AG09309 (cell line): ENCODE measurements at places on chromosomes 4 and X.
A peak's percentile ranks its signal among the peaks of the same experiment; 100 is the strongest.

DNA sequence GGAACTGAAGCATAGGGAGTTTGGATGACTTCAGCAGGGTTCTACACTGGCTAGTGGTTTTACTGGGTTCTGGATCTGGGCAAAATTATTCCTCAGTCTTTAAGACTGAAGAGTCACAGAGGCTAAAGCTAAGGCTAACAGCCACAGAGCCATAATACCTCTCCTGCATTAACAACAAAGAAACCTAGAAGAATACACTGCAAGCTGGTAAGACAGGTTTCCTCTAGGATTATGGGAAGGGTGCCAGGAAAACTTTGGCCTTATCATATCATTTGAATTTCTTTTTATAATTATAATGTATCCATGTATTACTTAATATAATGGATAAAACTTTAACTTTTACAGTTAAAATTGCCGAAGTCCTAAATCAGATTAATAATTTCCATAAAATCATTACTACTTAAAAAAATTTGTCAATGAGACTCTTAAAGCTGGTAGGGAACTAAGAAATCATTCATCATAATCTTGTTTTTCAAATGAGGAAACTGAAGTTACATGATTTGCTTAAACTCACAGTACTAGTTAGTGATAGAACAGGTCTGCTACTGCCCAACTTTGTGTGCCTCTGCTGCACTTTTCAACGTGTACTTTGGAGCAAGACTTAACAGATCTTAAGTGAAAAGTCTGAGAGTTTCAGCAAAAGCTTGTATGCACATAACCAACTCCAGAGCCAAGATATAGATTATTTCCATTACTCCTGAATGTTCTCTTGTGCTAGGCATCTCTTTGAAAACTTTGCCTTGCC lies 24.2 kb upstream of the PGRMC2 start:
- no peak for DNase-seq

DNA sequence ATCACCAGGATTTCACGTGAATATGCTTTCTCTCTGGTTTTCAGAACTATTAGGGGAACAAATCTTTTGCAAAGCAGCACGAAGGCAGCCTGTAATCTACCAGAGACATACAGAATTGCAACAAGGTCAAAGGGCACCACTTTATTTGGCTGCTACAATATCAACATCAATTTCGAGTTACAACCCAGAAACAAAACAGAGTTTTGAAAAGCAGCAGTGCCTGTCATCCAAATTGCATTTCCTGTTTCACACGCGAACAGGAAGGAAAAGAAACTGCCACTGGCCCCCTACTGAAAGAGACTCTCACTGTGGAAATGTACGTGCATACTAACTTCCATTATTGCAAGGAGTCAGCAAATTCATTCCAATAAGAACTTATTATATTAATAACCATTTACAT lies 17.1 kb upstream of the C1QTNF7 start:
- no peak for DNase-seq

- no peak for DNase-seq
Observed at GRCh38 chrX:121761845-121762244, 714.4 kb downstream of the GLUD2 start.

GRCh38 chr4:82525307-82525911 lies 36.4 kb downstream of the TMEM150C start:
- no peak for DNase-seq

GRCh38 chr4:5889002-5889696 lies 3.7 kb downstream of the CRMP1 start:
- DNase-seq, result no peak

DNA sequence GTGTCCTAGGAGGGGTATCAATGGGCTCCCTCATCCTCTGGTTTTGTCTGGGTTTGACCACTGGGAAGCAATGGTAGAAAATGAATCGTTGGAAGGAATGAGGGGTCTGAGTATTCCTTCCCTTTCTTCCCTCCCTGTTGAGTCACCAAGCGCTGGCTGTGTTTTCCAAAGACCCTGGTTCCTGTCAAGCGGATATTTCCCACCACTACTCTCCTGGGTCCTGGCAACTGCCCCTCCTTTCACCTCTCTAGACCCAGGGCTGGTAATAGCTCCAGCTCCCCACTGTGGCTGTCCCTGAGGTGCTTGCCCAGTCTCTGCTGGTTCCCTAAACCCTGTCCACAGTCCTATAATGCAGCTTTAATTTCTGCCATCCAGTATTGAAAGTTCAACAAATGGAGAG lies 22.2 kb downstream of the SMIM43 start:
- no peak for DNase-seq

GRCh38 chrX:32116047-32116446 lies 1044.2 kb upstream of the FTHL17 start:
- no peak for DNase-seq

- no peak for DNase-seq
Observed at GRCh38 chr4:53005149-53005546, 143.0 kb downstream of the RASL11B start.

DNA sequence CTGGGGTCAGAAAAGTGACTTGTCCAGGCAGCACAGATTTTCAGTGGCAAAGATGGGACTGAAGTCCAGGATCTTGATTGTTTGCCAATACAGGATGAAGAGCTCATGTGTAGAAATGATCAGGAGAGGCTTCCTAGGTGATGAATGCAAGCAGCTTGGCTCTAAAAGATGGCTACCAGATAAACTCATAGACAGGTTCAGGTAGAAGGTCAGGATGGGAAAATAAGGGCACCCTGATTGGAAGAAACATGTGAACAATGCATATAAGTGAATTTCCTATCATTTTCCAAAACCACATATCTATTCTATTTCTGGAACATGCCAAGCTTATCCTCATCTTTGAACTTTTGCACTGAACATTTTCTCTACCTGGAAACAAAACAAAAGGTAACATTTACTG lies 87.7 kb downstream of the FAM13A start:
- DNase-seq, result no peak

GRCh38 chr4:102663073-102663472 lies 97.7 kb downstream of the MANBA start:
- DNase-seq, result peak; percentile 78

DNA sequence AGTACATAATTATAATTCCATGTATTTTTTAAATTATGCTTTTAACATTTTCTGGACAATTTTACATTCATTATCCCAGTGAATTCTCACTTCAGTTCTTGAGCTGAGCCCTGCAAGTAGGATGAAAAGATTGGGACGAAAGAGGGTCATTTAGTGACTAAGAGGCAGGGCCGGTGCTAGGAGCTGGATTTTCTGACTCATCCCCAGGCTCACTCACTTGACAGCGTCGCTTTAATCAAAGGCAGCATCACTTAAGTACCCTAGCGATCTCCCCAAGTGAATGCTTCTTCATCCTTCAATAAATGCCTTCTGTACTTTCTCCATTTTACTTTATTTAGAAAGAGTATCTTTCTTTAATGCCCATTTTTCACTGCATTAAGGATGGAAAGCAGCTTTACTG lies 263.6 kb downstream of the HS3ST1 start:
- DNase-seq, result no peak

DNA sequence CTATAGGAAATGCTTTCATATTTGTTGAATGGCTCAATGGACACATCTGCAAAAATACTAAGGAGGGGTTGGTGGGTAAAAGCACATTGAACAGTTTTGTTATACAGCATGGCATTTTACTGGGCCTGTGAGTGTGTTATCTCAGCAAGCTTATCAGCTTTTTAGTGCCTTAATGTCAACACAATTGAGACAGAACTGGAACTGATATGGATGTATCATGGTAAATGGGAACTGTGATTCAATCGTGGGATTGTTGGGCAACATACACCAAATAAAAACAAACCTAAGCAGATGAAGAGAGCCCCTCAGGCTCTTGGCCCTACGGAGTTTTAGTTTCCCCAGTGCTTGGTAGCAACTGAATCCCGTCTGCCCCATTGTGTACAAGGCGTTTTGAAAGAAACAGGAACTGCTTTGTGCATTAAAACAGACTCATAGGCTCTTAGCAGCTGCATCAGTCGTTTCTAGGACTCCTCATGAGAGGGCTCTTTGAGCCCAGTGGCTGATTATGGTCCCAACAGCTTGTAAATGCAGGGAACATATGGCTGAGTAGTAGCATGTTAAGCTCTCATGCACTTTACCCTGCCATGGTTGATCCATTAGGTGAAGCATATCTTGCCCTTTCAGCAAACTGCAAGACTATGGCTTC lies 7.3 kb downstream of the GPR119 start:
- no peak for DNase-seq

DNA sequence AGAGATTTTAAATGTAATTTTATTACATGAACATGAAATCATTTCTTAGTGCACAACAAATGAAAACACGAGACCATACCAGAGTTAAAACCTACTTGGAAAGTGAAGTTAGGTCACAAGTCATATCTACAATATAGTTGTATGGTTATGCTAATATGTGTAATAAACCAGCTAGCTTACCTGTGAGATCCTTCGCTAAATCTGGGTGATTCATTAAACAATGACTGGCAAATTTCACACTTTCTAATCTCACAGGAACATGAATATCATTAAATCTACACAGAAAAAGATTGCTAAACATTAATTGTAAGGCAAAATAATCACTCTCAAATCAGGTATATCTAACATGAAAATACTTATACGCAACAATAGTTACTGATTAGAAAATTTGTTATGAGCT lies 67.6 kb downstream of the PDS5A start:
- no peak for DNase-seq

- peak; percentile 31 for DNase-seq
Observed at GRCh38 chr4:111494971-111495370, 650.3 kb upstream of the FAM241A start.

DNA sequence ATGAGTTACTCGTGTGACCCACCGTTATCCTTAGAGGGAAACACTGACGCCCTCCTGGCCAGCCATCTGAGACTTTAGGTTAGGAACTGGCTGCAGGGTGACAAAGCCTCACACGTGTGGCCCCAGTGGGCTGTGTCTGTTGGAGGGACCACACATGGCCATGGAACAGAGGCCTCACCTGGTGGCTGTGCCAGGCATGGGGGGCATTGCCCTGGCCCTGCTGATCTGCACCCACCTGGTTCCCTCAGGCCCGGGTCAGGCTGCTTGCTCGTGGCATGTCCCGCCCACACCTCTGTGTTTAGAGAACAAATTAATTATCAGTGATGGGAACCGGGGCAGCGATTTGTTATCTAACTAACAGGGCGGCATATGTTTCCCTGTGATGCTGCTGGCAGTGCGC lies 100.9 kb upstream of the PSAPL1 start:
- DNase-seq, result no peak

GRCh38 chrX:72479324-72480274 lies 93.0 kb downstream of the HDAC8 start:
- DNase-seq, result no peak

- DNase-seq, result peak; percentile 59
Observed at GRCh38 chr4:55078987-55079386, 46.4 kb downstream of the KDR start.

- DNase-seq, result no peak
Observed at GRCh38 chr4:146311238-146311970, 97.1 kb downstream of the REELD1 start.

- peak; percentile 55 for DNase-seq
Observed at GRCh38 chrX:149540131-149540620, 636 bp upstream of the EOLA1 start.

GRCh38 chr4:72846280-72847111 lies 223.0 kb downstream of the COX18 start:
- DNase-seq, result no peak

DNA sequence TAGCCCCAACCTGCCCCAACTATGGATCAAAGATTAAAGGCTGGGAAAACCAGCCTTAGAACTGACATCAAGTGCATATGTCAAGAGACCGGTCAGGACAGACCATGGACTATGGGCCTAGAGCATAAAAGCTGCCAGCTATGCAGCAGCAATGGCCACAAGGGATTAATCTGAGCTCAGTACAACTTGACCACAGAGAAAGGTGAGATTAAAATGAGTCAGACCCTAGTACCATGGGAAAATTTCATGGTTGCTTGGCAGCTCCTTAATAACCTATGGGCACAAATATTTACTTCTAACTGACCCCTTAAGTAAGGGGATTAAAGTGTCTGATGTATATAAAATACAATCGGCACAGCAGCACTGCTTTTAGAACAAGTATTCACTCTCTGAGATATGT lies 54.4 kb downstream of the CBR4 start:
- no peak for DNase-seq

GRCh38 chr4:26873391-26874026 lies 12.9 kb downstream of the STIM2 start:
- DNase-seq, result no peak

GRCh38 chr4:62912531-62912930 lies 1496.7 kb downstream of the TECRL start:
- no peak for DNase-seq

- DNase-seq, result no peak
Observed at GRCh38 chrX:74419864-74420195, 1.5 kb upstream of the SLC16A2 start.

- DNase-seq, result no peak
Observed at GRCh38 chrX:155534800-155535199, 76.4 kb upstream of the F8A3 start.
